ENCODE measurements at places on chromosomes 1 and 21.

GRCh38 chr1:205809942-205810345, 3.1 kb downstream of the SLC41A1 start:
- DNase-seq, result no peak

DNA sequence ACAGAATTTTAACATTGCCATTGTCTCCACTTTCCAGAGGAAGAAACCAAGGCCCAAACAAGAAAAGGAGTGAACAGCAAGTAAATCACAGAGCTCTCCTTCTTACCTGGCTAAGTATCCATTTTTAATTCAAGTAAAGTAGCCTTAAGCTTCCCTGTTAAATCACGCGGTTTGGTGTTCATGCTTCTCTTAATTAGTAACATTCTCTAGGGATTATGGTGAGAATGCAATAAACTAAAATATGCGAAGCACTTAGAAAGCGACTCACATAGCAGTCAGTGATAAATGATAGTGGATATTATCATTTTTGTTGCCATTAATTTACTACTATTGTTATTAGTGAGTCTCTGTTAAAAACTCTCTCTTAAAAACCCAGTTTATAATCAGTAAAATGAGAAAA, 630.5 kb upstream of the TMPRSS15 start:
- no peak for DNase-seq

- no peak for DNase-seq
These were observed 4.4 kb downstream of the TTC34 start for GRCh38 chr1:2796890-2797740.

GRCh38 chr1:231604276-231604621, 22.3 kb upstream of the DISC1 start:
- no peak for DNase-seq

DNA sequence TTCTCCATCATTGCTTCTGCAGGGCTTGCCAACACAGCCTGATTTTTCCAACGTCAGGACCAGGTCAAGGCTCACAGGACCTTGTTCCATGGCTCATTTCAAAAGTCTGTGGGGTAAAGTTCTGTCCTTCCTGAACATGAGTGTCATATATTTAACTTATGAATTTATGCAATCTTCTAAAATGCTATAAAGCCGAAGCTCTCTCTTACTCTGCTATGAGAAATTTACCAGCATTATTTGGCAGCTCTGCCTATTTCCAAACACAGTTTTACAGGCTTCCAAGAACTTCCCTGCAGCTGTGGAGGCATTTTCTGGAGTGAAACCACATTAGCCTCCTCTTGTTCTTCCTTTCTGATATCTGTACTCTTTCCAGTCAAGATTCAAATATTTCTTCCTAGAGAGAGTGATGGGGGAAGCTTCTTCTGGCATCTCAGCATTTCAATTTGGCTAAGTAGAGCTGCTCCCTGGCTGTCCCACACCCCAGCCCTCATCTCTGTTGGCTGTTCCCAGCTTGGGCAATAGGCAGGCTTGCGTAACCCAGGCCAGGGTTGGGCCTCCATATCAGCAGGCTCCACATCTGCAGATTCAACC, 15.6 kb upstream of the HMGCS2 start:
- DNase-seq, result no peak

- DNase-seq, result peak; percentile 80
These were observed at the start of gene COL6A2 for GRCh38 chr21:46097336-46098293. COL6A2 (plus strand) TSS chr21:46098112.

GRCh38 chr1:82366689-82367088, 566.0 kb downstream of the ADGRL2 start:
- DNase-seq, result no peak

DNA sequence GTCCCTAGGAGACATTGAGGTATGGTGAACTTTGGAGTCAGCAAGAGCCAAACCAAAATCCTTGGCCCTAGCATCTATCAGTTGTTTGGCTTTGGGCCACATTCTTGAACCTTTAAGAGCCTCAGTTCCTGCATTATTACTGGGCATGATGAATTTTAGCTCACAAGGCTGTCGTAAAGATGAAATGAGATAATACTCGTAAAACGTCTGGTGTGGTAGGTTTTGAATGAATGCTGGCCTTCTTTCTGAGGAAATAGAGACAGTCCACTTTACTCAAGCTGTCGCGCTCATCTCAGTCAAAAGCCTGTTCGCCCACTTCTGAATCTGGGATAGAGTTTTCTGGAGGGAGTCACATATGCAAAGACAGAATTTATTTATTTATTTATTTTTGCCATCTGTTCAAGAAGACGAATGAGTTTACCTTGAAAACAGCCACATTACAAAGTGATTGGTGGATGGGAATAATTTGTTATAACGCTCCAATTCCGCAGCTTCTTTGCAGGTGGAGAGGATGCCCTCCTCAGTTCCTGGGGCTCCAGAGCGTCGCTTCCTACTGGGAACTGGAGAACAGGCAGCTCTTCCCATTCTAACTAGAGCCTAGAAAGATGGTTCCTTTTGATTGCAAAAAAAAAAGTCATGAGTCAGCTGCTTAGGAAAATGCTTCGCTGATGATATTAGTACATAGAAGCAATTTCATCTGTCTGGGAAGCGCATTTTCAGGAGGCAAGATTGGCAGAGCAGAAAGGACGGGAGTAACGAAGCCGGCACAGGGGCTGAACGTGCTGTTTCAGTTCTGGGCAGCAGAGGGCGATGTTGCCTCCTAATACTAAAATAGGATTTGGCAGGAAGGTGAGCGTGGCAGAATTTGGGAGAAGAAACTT, 49.9 kb upstream of the CYP2J2 start:
- DNase-seq, result peak; percentile 74

DNA sequence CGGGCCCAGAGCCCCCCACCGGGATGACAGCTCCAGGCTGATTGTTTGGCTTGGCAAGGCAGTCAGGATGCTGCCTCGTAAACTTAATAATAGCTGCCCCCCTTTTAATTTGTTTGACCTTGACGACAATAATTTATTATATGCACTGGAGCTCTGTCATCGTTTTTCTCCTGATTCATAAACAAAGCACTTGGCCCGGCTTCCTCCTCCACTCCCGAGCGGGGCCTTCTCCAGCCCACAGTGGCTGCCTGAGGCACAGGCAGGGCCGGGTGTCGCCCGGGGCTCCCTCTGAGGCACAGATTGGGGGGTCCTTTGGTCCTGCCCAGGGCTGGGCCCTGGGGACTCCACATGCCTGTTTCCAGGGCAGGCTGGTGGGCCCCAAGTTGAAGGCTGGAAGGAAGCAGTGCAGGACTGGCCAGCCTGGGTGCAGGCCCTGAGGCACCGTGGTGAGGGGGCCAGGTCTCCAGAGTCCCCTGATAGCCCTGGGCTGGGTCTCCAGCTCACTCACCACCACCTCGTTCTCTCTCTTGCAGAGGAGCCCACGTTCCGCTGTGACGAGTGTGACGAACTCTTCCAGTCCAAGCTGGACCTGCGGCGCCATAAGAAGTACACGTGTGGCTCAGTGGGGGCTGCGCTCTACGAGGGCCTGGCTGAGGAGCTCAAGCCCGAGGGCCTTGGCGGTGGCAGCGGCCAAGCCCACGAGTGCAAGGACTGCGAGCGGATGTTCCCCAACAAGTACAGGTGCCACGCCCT, 52.0 kb upstream of the ARHGEF16 start:
- DNase-seq, result no peak

GRCh38 chr21:26743524-26743923, 101.7 kb downstream of the ADAMTS1 start:
- no peak for DNase-seq

- DNase-seq, result no peak
These were observed 10.8 kb upstream of the PPIE start for GRCh38 chr1:39727932-39728317.

All from fibroblast of skin of scalp (primary cell).